ENCODE measurements at places on chromosomes 6 and 20. TPM values are rescaled to one million over a fixed set of nuclear protein-coding genes. Genes with fewer than 3 reads are reported as not detected.
A peak's percentile ranks its signal among the peaks of the same experiment; 100 is the strongest.

- DNase-seq = peak; percentile 45
These were observed 18.7 kb downstream of the ADRM1 start for GRCh38 chr20:62321521-62321948.

DNA sequence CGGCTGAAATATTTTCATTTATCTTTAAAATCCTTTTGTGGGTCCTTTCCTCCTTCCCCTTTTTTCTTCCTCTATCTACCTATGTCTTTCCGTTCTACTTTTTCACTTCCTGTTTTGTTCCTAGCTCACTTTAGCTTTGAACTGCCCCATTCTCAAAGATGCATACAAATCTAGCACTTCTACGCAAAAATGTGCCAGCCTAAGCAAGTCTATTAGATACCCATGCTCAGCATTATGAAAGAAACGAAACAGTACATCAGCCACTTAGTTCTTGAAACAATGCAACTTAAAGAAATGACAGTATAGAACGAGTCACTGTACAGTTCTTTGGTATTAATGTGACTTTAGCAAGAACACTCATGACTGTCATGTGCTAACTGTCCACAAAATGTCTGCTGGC lies 47.3 kb upstream of the MARCKS start:
- no peak for DNase-seq

GRCh38 chr20:56392881-56393482 lies 537 bp downstream of the CSTF1 start:
- DNase-seq = no peak

DNA sequence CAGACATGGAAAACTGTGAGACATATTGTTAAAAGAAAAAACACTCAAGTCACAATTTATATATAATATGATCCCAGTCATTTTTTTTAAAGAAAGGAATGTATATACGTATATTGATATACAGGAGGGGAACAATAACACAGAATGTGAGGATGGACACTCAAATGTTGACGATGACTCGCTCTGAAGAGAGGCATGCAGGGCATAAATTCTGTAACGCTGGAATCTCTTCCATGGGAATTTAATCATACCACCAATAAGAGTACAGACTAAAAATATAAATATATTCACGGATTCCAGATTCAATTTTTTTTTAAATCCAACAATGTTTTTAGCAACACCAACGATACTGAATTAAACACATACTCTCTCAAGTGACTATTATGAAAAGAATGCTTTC lies 106.9 kb upstream of the CCDC28A start:
- no peak for DNase-seq

DNA sequence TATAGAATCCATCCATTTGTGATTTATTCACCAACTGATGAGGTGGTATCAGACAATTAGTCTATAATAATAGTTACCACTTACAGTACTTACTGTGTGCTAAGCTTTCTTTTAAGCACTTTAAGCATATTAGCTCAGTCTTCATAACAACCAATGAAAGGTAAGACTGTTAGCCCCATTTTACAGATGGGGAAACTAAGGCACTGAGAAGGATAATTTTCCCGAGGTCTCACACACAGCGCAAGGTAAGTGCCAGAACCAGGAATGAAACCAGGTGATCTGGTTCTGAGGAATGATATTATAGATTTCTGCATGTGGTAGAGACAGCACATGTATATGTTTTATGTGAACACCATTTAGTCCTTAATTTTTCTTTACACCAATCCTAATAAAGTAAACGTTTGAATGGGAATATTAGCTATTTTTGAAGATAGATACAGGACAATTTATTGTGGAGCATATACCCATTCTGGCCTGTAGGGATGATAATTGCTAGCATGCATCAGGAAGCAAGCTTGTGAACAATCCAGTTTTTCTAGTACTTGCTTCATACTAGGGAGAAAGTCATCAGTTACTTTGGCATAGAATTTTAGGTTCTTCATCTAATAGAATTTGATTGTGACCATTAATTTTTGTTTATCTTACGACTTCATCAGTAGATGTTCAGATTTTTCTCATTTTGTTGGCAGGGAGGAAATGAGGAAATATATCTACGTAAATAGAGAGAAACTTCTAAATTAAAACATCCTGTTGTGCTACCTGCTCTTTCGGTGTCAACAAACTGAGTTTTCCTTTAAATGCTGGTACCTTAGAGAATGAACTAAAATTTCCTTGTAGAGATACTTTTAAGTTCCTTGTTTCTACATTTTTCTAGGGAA lies 3.0 kb downstream of the YWHAB start:
- DNase-seq = peak; percentile 18

GRCh38 chr6:143333081-143333480 lies 117.4 kb downstream of the ADAT2 start:
- no peak for DNase-seq

- DNase-seq = no peak
These were observed 4.5 kb downstream of the ATXN1 start for GRCh38 chr6:16756660-16757255.

GRCh38 chr6:41039060-41039998 lies at the start of gene UNC5CL:
Gene UNC5CL, minus strand, starts transcription at chr6:41039221. Its CDS starts 4,147 bp downstream, at chr6:41035074.
- DNase-seq = peak; percentile 37

GRCh38 chr6:156687789-156688619 lies 89.2 kb upstream of the ARID1B start:
- DNase-seq = peak; percentile 33

DNA sequence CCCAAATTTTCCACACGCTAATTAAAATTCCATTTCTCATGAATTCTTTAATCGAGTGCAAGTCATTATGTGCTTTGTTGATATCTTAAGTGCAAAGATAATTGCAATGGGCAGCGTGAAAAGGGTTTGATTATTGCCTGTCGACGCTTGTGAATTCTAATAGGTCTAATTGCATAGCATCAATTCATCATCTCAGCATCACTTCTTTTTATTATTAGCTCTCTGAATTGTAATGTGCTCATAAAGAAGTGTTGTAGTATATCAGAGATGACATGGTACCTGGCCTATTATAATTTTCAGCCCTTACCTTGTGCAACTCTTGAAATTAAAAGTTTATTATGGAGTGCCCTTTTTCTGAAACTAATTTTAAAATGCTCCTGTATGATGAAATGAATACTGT lies 866.8 kb upstream of the FLRT3 start:
- DNase-seq = no peak

DNA sequence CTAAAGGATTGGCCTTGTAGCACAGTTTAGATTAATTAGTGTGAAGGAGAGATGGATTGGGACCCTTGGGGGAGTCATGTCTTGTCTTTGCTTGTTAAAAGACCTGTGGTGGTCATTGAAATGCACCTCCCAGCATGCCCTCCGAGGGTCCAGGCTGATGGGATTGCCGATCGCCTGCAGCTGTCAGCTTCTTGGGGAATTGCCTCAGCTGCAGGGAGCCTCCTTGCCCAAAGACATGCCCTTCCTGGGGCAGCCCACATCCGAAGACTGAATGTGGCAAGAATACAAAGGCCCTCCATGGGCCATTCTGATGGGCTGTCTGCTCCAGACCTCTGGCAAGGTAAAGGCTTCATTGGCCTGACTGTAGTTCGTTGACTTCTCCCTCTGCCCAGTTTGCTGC lies 150.7 kb downstream of the FARS2 start:
- no peak for DNase-seq

DNA sequence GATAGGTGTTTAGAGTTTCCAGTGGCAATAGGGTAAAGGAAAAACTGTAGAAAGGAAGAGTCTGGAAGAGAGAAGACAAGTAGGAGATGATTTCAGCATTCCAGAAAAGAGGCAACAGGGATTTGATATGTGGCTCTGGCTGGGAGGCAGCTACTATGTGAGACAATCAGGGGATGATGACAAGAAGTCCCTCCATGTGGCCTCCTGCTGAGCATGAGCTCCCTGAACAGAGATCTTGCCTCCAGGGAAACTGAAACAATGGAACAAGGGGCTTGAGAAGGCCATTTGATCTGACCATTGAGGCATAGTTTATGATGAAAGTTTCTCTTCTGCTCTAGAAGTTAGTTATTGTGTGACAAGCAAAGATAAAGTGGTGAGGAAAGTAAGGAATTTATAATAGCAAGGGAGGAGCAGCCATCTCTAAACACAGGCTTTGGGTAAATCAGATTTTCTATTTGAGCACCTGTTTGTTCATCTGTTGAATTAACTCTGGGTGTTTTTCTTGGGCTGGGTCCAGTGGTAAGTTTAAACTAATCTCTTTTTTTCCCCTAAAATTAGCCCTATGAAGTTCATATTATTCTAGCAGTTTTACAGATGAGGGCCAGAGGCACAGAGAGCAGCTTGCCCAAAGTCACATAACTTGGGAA lies 3.0 kb upstream of the GPX5 start:
- DNase-seq = no peak

- no peak for DNase-seq
These were observed 140.6 kb upstream of the SLC22A16 start for GRCh38 chr6:110617057-110617456.

Gene RNF146
- total RNA-seq = 39.7 TPM

DNA sequence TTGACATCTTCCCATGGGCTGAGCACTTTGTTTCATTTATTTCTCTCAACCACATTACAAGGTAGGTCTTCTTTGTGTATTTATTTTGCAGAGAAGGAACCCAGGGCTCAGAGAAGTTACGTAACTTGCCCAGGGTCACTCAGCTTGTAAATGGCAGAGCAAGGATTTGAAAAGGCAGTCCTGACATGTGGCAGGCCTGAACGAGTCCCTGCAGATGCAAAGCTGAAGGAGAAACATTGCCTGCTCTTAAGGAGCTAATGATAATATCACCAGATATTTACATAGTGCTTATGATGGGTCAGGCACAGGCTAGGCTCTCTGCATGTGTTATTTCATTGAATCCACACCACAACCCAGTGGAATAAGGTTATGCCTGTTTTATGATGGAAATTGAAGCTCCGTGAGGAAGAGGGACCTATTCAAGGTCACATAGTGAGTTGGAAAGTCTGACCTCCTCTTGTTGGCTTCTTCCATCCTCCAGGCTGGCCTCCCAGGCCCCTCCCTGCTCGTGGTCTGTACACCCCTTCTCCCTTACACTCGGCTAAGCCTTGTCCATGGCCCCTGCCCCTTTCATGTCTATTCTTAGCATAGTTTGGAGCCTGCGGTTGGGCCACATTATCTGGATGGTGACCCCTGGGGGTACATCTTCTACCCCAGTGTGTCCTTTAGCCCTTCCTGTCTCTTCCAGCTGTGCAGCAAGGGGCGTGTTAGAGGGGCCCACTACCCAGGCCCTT lies 12.5 kb downstream of the MYH7B start:
- no peak for DNase-seq

DNA sequence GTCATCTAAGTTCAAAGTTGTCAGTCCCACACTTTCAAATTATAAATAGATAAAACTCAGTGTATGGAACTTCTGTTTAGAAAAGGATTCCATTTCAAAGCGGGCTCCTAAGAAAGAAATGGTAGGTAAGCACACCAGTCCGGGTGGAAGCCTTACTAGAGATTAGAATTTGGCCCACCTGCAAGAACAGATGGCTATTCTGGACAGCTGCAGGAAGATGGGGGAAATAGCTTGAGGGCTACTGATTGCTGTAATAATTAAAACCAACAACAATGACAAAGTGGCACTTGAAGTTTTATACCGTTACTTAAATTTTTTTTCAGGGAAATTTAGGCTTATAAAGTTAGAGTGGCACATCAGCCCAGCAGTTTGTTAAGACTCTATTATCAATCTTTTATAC lies 83.3 kb downstream of the HIVEP2 start:
- DNase-seq = no peak

GRCh38 chr6:5425267-5425666 lies 164.0 kb downstream of the FARS2 start:
- no peak for DNase-seq

DNA sequence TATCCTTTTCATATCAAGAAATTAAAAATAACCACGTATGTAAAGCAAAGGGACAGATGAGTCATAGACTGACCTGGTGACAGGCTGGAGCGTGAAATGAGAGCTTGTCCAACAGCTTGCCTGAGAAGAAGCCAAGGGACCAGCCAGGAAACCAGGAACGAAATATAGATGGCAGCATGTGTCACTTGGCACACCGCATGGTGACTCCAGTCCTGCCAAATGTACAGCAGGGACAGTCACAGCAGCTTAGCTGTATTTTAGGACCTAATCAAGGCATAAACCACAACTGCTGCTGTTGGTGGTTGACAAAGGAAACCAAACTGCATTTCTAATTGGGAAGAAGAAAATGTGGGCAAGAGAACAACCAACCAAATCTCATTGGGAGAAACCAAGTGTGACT lies 755.0 kb downstream of the TFAP2A start:
- DNase-seq = no peak

- peak; percentile 10 for DNase-seq
These were observed 98.7 kb downstream of the COL21A1 start for GRCh38 chr6:56148488-56149186.

DNA sequence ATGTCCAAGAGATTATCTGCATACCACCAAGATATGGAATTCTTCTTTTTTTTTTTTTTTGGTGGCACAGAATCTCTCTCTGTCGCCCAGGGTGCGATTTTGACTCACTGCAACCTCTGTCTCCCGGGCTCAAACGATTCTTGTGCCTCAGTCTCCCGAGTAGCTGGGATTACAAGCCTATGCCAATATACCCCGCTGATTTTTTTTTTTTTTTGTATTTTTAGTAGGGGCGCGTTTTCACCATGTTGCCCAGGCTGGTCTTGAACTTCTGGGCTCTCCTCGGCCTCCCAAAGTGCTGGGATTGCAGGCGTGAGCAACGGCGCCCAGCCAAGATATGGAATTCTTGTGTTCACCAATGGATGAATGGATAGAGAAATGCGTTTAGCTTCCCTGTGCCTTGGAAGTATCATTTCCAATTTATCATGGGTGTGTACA lies 31.0 kb downstream of the POM121L2 start:
- DNase-seq = no peak

Gene AP5S1
- total RNA-seq = 21.5 TPM

- no peak for DNase-seq
These were observed 80.1 kb upstream of the ID4 start for GRCh38 chr6:19757036-19757435.

Gene PKHD1
- not detected for total RNA-seq

DNA sequence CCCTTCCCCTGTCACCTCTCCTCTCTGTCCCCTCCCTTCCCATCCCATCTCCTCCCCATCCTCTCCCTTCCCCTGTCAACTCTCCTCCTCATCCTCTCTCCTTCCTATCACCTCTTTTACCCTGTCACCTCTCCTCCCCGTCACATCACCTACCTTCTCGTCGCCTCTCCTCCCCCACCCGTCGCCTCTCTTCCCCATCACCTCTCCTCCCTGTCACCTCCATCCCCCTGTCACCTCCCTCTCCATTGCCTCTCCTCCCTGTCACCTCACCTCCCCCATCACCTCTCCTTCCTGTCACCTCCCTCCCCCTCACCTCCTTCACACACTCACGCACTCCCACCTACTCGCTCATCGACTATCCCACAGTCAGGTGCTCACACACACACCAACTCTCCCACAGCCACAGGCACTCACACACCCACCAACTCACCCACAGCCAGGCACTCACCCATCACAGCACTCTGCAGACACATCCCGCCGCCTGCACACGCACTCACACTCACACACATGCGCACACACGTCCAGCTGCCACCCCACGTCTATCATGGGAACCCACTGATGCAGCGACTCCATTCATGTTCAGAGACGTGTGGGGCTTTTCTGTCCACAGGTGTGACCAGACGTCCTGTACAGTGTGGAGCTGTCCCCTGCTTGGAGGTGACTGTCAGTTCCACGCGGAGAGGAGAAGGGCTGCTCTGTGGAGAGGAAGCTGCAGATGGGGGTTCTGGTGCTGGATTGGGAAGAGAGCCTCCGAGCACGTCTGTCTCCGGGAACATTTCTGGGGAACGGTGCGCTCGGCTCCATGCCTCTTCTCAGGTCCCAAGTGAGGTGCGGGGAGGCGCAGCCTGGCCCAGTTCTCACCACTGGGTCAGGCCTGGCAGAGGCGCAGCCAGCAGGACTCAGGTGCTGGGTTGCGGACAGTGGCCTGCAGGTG lies 184.3 kb downstream of the TTLL2 start:
- no peak for DNase-seq

Gene ZBTB46
- 67.1 TPM for total RNA-seq

Data from dermis microvascular lymphatic vessel endothelial cell (primary cell).